ENCODE measurements at places on chromosomes 2 and 18. TPM values are rescaled to one million over a fixed set of nuclear protein-coding genes. Genes with fewer than 3 reads are reported as not detected.

Gene OTOS
- not detected for polyA plus RNA-seq

DNA sequence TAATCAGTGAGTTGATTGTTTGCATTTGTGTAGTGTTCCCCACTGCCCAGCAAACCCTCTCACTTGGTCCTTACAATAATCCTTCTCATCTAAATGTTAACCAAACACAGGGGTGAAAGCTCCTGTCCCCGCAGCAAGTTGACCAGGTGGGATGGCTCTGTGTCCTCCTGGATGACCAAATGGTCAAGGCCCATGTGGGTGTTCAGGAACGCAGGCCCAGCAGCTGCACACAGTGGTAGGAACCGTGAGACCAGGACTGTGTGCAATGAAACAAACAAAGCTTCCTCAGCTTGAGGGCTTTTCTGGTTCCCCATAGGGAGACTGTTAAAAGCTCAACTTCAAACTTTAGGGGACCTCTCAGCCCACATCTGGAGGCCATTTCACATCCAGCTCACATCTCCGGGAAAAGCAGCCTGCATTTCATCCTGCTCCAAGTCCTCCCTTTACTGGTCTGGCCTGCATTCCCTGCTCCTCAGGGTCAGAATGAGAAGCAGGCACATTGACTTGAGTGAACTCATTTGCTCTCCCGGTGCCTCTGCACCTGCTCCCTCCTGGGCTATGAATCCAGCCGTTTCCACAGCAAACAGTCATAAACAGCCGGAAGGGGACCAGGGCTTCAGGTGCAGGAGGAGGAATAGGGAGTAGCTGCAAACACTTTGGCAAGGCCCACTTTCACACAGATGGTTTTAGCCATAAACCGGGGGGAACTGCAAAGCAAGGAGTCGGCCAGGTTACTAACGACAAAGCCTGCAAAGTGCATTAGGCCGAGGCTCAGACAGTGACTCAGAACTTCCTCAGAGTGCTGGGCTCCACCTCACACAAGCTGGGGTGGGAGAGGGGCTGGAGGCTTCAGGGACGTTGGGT is 144.7 kb downstream of the CAPN13 start:
- DNase-seq, result no peak

- no peak for DNase-seq
Observed at GRCh38 chr2:217520356-217521010, 482.3 kb downstream of the TNS1 start.

- DNase-seq, result no peak
Observed at GRCh38 chr18:58619596-58619930, 9.3 kb downstream of the ALPK2 start.

Gene AKAIN1
- 0.41 TPM for polyA plus RNA-seq

DNA sequence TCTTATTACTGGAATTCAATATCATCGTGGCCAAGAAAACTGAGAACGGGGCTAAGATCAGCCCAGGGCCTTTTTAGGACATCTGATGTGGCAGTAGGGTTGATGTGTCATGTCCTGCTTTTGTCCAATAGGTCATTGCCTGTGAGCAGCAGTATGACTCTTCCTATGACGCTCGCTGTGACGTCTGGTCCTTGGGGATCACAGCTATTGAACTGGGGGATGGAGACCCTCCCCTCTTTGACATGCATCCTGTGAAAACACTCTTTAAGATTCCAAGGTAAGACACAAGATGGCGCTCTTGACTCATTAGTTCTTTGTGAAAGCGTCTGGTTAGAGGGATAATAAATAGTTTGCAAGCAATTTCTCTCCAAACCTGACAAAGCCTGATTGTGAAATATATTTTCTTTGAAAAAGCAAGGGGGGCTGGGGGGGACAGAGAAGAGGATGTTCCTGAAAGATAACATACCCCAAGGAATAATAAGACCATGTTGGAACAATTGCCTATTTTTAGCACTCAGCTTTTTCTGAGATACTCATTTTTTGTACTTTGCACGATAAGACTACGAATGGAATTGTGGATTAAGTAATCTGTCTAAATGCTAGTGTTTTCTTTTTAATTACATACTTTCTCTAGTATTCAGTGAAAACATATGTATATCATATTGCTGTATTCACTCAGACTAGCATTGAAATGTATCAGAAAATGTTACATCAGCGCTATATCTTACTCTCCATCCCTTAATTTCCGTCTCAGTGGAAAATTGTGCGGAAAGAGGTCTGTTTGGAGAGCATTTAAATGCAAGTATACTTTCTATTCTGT is 58.1 kb downstream of the MYO3B start:
- DNase-seq, result no peak

Gene DLGAP1
- 2.1 TPM for polyA plus RNA-seq

DNA sequence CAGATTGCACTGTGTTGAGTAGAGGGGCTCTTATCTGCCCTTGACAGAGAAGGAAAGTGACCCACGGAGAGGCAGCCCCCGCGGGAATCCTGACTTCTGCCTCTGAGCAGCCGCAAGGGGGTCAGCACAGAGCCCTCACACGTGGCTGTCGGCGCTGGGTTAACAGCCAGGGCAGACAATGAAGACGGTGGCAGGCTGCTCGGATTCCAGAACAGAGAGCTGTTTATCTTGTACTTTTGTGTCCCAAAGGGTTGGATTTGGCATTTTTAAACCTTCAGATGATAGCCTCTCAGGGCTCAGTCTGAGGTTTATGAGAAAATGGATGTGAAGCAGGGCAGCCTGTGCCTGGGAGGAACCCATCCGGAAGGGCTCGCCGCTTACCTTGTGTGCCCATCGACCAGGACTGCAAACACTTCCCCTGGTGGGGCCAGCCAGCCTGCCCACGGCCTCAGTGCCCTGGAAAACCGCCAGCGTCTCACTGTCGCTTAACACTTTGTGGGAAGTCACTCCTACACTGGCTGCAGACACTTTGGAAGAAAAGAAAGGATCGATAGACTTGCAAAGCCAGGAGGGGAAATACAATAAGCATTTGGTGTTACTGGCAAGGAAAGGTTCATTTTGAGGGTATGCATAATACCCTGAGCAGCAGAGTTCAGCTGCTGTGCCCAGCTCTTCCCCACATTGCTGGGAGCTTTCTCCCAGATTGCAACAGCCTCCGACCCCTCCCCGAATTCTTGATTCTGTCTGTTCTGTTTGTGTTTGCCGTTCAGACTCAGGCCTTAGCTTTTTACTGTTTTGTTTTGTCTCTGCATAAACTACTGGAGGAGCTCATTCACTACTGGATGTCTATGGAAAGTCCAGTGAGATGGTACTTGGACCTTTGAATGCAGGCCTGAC is 325.3 kb upstream of the MYT1L start:
- DNase-seq, result no peak

GRCh38 chr2:30820381-30821055 is 13.3 kb upstream of the CAPN13 start:
- no peak for DNase-seq

Gene IL37
- polyA plus RNA-seq, result not detected

Data from urinary bladder (tissue), 4 donors.